IMR-90 (cell line): ENCODE measurements at places on chromosomes 5 and 9. TPM values are rescaled to one million over a fixed set of nuclear protein-coding genes. Genes with fewer than 3 reads are reported as not detected.
A peak's percentile ranks its signal among the peaks of the same experiment; 100 is the strongest.

Gene AIF1L
- polyA plus RNA-seq: 0.09 and 0.19 TPM in 2 replicates

- no peak for DNase-seq
Measured at GRCh38 chr5:147586221-147586620, 76.4 kb upstream of the DPYSL3 start.

DNA sequence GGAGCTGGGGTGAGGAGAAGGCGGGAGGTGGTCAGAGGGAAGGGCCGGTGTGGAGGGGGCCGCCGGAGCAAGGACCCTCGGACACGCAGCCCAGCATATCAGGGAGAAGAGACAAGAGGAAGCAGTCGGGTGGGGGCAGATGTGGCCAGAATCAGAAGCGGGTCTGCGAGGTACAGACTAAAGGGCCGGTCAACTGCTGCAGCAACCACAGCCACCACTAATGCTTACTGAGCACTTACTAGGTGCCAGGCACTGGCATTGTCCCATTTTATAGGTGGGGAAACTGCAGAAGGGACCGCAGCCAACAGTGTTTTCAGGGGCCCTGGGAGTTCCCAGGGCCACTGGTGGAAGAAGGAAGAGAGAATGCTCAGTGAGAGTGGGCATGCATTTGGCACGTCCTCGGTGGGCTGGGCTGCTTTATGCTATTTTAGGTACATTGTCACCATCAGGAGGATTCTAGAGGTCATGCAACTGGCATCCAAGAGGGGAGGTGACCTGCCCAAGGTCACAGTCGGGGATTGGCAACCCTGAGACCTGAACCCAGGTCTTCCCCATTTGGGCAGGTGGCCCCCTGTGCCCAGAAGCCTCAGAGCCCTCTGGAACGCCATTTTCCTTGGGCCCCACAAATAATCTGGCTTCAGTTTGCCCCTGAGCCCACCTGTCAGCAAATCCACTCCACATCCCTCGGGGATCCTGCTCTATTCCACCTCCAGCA is 53.4 kb downstream of the DUSP1 start:
- no peak for DNase-seq

GRCh38 chr9:2116073-2116472 is 100.9 kb downstream of the SMARCA2 start:
- DNase-seq: no peak

DNA sequence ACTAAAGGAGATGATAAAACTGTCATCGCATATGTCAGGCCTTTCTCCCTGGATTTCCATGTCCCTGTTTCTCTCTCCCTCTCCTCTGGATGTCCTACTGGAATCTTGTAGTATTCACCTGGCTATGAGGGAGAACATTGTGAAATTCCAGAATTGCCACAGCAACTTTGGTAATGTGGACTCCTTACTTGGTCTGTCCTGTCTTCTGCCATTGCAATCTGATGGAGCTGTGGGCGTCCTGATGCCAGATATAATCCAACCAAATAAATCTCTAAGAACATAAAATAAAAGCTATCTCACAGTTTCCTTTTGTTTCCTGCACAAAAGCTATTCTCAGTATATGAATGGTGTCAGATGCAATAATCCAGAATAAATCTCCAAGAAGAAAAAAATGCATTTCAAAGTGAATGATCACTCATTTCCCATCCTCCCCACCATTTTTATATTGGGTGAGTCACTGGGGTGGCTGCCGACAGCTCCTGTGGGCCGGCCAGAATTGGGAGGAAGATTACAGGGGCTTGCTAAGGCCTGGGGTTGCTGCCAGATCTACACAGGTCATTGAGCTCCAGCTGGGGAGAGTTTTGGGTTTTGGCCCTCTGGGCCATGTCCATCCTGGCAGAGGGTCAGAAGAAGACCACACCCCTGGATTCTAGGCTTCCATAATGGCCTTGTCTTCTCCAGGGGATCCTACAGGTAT is 160.7 kb upstream of the PITX1 start:
- peak; percentile 46 for DNase-seq

DNA sequence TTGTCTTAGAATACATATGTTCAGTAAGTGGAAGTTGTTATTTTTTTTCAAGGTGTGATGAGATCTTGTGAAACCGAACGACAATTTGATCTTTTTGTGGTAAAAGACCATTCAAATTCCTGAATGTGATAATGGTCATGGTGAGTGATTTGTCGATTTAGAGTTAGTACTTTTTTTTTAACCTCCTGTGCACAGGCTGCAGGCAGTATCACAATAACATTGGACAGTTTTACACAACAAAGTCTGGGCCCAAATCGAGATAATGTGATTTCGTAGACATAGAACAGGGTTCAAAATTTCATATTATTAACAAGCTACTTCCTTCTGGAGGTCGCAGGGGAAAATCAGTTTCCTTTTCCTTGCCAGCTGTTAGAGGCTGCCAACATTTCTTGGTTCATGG is 48.6 kb upstream of the C5orf46 start:
- DNase-seq: no peak
